Muscle of arm (tissue), 14 donors: ENCODE measurements at places on chromosomes 13 and 19. TPM values are rescaled to one million over a fixed set of nuclear protein-coding genes. Genes with fewer than 3 reads are reported as not detected.

DNA sequence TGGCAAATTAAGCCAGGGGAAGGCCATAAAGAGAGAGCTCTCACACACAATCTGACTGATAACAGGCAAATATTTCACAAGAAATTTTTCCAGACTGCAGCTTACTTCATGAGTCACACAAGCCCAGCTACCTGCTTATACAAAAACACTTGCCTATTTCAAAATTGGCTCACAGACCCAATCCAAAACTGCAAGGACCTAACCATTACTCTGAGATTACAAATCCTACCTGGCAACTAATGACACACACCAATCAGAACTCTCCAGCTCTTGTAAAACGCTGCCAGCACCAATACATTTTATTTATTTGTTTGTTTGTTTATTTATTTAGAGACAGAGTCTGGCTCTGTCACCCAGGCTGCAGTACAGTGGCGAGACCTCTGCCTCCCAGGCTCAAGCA lies 18.1 kb upstream of the ZFP82 start:
- no peak for DNase-seq

DNA sequence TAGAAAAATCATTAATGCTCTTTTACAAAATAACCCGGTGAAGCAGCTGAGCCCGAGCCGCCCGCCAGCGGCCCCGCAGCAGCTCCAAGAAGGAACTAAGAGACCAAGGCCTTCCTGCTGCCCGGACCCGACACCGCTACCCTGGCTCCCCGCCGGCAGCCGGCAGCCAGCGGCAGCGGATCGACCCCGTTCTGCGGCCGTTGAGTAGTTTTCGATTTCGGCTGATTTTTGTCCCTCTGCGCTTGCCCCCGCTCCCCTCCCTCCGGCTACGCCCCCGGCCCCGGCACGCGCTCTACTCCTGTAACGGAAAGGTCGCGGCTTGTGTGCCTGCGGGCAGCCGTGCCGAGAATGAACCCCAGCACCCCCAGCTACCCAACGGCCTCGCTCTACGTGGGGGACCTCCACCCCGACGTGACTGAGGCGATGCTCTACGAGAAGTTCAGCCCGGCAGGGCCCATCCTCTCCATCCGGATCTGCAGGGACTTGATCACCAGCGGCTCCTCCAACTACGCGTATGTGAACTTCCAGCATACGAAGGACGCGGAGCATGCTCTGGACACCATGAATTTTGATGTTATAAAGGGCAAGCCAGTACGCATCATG lies at the start of gene PABPC3:
PABPC3 (plus strand) TSS at position 286 of the 603 bp plus-strand sequence; CDS start at position 349, 63 bp downstream.
- peak; percentile 7 for DNase-seq

DNA sequence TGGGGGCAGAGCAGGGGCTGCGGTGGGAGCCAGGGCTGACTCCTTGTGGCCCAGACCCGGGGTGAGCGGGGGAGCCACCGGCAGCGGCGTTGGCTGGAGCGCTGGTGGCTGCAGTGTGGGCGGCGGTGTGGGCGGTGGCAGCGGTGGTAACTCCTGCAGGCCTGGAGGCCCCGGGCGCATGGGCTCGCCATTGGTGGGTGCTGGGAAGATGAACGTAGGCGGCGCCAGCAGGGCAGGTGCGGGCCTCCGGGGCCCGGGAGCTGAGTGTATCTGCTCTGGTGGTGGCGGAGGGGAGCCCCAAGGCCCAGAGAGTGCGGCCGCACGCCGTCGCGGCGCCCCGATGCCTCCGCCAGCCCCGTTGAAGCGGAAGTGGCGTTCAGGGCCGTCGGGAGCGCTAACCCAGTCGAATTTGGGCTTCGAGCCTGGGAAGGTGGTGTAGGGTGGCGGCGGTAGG lies 2.0 kb downstream of the GGN start:
- no peak for DNase-seq

- DNase-seq, result peak; percentile 13
Observed at GRCh38 chr13:58960888-58961287, 1202.8 kb downstream of the DIAPH3 start.

- peak; percentile 89 for DNase-seq
Observed at GRCh38 chr19:6056801-6057650, 53.3 kb downstream of the RFX2 start.

DNA sequence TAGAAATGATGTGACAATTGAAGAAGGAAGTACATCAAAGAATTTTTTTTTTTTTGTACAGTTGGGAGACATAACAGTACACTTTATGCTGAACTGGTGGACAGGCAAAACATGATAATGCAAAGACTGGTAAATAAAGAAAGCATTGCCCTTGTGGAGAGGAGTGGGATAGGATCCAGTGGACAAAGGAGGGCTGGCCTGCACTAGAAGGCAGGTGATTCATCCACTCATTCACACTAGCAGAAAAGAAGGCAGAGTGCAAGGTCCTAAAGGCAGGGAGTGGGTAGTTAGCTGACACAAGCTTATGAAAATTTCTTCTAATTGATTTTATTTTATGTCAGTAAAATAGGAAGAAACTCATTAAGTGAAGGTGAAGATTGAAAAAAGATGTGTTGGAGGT lies 17.6 kb upstream of the NALCN start:
- no peak for DNase-seq

GRCh38 chr13:110349239-110349638 lies 42.2 kb downstream of the COL4A2 start:
- DNase-seq, result no peak

DNA sequence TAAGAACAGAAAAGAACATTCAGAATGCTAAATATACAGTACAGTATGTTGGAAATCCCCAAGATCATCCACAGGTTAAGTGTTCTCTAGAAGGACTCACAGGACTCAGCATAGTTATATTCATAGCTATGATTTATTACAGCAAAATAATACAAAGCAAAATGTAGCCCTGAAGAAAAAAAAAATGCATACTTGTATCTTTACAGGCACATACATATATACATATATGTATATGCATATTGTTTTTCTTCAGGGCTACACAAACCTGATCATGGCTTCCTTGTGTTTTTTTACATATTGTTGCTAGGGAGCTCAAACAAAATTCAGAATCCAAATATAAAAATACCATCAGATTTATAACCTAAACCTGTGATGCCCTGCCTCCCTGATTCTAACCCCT lies 78.5 kb downstream of the TUBA3C start:
- no peak for DNase-seq

DNA sequence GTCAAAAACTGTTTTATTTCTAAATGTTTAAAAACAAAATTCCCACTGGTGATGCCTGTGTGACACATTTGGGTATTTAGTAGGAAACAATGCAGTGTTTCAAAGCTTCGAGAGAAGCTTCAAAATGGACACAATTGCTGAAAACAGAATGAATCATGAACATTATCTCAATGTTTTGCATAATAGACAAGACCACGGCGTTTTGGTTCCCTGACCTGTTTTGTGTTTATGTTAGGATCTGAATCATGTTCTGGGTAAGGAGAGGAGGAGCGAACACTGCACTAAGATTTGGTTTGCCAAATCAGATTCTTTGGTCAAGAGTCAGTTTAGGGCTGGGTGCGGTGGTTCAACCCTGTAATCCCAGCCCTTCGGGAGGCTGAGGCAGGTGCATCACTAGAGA lies 42.2 kb downstream of the IFT88 start:
- no peak for DNase-seq

DNA sequence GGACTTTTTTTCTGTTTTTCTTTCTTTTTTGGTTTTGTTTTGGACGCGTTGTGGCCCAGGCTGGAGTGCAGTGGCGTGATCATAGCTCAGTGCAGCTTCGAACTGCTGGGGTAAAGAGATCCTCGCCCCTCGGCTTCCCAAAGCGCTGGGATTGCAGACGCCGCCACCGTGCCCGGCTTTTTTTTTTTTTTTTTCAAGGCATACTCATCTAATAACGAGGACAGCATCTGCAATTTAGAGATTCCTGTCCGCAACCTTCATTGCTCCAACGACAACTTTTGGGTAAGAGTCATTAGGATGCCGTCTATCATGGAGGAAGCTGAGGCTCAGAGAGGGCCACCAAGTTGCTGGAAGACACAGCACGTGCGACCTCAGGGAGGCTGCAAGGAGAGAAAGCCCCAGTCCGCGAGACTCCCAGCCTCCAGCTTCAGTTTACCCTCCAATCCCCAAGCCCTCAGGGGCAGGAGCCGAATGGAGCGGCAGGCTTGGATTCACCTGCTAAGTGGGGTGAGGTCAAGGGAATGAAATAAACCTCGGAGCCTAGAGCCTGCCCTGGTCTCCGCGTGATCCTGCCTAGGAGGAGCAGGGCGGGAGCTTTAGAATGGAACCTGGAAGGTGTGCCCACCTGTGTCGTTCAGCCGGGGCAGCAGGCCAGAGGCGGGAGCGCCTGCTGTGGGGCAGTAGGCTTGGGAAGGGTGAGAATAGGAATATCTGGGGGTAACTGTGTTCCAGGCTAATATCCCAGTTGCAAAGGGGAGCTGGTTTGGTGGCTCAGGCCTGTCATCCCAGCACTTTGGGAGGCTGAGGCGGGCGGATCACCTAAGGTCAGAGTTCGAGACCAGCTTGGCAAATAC lies 676 bp upstream of the POLRMT start:
- no peak for DNase-seq

DNA sequence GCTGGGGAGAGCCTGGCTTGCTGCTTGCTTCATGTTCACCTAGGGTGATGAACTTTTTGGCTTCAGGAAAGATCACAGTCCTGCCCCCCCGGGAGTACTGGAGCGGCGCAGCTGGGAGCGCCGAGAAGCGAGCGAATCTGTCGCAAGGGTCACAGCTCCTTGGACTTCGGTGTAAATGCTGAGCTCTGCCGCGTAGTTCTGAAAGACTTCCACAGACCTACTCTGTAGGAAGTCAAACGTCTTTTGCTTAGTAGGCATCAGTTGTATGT lies 2.7 kb downstream of the ING1 start:
- DNase-seq, result peak; percentile 52

GRCh38 chr13:99792079-99792921 lies 179.3 kb downstream of the ZIC5 start:
- no peak for DNase-seq

DNA sequence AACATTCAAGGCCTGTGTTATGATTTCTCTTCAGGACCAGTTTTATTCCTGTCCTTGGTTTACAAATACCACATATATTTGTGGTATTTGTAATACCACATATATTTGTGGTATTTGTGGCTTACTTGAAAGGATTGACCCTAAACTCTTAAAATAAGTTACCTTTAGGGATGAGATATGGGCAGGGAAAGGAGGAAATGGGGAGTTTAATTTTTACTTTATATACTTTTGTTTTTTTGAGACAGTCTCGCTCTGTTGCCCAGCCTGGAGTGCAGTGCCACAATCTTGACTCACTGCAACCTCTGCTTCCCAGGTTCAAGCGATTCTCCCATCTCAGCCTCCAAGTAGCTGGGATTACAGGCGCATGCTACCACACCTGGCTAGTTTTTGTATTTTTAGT lies 2.3 kb upstream of the TGDS start:
- no peak for DNase-seq

GRCh38 chr19:55935206-55935605 lies 3.1 kb upstream of the NLRP13 start:
- no peak for DNase-seq

GRCh38 chr13:52454820-52455676 lies at the start of gene CKAP2:
Gene CKAP2, plus strand, starts transcription at chr13:52455478. Its CDS starts 79 bp downstream, at chr13:52455557.
- DNase-seq, result peak; percentile 97

DNA sequence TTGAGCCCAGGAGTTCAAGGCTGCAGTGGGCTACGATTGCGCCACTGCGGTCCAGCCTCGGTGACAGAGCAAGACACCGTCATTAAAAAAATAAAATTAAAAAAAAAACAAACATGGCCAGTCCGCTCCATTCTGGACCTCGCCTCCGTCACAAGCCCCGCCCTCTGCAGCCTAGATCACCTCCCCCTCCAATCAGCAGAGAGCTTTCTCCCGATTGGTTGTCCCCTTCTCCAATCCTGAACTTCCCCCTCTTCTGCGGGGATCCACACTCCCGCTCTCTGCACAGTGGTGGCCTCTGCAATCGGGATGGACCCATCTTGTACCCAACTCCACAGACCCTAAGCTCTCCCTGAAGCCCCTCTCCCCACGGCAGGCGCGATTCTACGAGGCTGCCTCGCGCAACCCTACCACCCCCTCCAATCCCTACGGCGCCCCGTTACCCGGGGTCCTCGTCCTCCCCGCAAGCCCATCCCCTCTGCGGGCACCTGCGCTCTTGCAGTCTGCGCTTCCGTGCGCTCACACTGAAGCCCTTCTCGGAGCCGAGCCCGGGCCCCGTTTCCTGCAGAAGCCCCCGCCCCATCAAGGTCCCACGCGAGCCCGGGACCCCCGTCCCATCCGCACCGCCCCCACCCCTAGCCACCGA lies 540 bp downstream of the TMEM160 start:
- peak; percentile 86 for DNase-seq

DNA sequence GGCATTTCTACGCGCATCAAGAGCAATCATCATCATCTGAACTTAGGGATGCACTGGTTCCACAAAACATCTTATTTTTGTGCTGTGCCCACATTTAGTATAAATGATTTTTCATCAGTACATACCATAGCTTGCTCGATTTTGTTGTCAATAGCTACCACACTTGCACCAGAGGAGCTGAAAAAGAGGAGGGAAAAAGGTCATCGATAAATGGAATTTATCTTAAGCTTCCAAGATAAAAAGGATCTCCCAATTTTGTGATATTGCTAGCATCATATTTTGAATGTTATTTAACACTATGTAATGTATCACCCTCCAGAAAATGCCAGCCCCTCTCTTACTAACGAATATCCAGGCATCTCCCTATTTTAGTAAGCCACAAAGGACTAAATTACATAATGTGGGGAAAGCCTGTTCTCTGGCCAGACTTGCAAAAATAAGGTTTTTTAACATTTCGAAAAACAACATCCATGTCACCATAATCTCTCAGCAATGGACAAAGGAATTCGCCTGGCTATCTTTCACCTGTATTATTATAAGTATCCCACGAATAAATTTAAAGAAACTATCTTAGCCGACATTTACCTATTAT lies 62.4 kb downstream of the SERP2 start:
- no peak for DNase-seq

DNA sequence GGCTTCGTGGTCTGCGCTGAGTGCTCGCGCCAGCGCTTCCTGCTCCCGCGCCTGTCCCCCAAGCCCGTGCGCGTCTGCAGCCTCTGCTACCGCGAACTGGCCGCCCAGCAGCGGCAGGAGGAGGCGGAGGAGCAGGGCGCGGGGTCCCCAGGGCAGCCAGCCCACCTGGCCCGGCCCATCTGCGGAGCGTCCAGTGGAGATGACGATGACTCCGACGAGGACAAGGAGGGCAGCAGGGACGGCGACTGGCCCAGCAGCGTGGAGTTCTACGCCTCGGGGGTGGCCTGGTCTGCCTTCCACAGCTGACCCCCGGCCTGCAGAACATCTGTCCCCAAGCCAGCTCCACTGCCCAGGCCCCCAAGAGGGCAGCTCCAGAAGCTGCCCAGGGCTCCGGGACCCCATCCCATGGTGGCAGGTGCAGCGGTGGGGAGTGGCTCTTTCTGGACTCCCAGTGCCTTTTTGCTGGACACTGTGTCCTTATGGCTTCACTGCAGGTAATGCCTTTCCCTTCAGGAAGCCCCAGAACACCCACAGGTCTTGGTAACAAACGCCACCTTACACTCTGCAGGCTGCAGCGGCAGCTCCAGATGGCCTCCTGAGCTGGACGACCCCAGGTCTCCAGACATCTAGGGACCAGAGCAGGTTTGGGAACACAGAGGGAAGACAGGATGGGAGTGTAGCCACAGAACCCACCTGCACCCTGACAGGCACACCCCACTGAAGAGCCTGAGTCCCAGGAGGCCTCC lies 9.3 kb downstream of the PLEKHF1 start:
- no peak for DNase-seq

The TNFRSF19 gene
- polyA plus RNA-seq, result 27.1 TPM

The DIAPH3 gene
- 13.2 TPM for polyA plus RNA-seq
